ELF-1 (cell line): ENCODE measurements at places on chromosomes 12 and 14.
A peak's percentile ranks its signal among the peaks of the same experiment; 100 is the strongest.

DNA sequence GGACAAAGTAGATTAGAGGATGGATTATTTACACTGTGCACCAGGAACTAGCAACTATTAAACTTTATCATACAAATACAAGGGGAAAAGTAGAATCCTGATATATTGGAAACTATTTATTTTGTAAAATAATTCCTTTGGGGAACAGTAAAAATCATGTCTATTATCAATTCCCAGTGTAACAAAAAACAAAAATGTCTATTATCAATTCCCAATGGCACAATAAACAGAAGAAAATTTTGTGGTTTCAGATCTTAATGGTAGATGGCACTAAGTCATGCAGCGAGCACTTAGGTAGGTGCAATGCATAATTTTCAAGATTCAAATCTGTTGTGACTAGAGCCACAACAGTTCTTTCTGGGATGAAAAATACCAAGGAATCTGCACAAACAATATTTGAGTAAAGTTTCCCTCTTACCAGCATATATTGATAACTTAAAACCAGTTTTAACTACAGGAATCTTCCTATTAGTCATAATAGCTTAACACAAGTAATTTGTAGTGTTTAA, 13.7 kb downstream of the CFL2 start:
- no peak for DNase-seq

DNA sequence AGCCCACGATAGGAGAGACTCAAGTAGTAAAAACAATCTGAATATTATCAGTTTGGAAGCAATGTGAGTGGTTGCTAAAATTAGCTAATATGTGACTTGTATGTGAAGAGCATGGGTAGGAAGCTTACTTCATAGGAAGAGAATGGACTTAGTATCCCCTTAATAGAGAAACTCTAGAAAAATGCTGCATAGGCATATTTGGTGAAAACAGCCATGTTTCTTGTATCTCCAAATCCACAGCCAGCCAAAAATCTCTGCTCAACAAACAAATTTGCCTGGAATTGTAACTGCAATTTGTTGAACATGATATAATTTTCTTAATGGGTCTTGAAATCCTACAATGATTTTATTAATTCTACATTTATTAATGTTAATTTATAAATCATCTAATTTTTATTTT, 1252.9 kb upstream of the TMEM132C start:
- DNase-seq, result no peak

DNA sequence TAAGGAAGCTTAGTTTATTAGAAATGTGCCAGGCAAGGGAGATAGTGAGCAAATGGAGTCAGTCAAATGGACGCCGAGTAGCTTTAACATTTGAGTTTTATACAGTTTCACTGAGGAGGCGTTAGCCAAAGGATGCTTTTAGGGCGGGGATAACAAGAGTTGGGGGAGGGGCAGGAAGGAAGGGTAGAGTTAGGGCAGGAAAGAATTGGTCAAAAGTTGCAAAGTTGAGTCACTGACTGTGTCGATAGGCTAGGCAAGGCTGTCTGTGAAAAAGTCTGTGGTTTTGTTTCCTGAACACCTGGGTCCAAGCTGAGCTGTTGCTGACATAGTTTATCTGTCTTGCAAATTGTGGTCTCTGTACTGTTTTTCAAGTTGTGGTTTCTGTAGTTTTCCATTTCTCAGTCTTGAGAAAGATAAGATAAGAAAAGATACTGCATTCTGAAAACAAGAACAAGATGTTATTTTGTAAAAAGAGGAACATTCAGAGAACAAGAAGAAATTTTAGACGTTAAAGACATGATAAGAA, 62.6 kb upstream of the RESF1 start:
- DNase-seq, result peak; percentile 20

GRCh38 chr14:52974406-52974805, 23.6 kb upstream of the FERMT2 start:
- DNase-seq, result no peak

DNA sequence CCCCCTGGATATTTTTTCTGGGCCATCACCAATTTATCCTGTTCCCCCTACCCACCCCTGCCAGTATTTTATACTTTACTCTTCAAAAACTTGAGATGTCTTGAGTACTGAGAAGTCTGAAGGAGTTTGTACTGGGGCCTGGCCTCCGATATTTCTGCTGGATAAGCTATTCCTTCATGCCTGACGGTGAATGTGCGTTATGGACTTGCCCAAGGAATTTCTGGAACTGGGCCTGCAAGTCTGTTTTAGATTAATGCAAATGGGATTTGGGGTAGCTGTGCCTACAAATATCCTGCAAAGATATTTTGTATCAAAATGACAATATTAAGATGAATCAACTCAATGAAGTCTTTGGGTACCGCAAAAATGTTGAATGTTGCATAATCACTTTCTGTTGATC, at the start of gene PTCSC3:
Gene PTCSC3, minus strand, starts transcription at position 199 of the 400 bp plus-strand sequence.
- DNase-seq, result no peak

DNA sequence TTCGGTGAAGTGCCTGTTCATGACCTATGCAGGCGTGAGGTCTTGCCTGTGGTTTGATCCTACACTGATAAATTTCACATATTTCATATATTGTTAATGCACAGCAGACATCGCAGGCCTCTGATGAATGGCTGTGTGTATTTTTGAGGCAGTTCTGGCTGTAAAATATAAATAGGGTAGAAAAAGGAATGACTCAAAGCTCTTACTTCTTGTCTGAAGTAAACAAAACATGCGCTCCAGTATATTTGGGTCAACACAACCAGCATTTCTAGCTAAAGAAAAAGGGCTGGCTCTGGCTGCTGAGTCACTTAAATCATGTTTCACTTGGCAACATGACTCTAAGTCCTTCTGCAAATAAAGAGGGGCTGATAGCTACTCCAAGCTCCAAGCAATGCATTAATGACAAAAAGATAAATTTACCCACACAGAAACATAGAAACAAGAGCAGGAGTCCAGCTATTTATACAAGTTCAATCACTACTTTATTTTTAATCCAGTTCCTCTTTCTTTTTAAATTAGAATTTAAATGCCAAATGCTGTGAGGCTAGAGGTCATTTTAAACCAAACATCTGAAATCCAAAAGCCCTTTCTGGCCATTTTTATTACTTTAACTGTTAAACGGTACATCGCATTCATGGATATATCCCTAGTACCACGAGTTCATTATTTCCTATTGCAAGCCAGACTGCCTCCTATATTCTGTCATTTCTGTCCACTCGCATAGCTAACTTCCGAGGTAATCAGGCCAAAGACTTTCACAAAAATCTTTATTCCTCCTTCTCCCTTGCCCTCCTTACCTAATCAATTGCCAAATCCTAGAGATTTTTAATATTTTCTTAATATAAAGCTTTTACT, 54.3 kb upstream of the TMCC3 start:
- DNase-seq, result no peak

- DNase-seq, result no peak
Measured at GRCh38 chr12:6840761-6841515, at the start of gene GNB3. Gene GNB3, plus strand, starts transcription at chr12:6840925. Its CDS starts 363 bp downstream, at chr12:6841288.

- no peak for DNase-seq
Measured at GRCh38 chr12:47216150-47216677, 136.5 kb upstream of the AMIGO2 start.
